H4 (cell line): ENCODE measurements at places on chromosomes 11 and 22. TPM values are rescaled to one million over a fixed set of nuclear protein-coding genes. Genes with fewer than 3 reads are reported as not detected.
A peak's percentile ranks its signal among the peaks of the same experiment; 100 is the strongest.

Gene ARSA
- 8.4 and 9.3 TPM in 2 replicates for total RNA-seq

Gene TNKS1BP1
- 12.6 and 18.2 TPM in 2 replicates for total RNA-seq

Gene TPBGL
- total RNA-seq = not detected in 2 replicates

Gene CYTH4
- 0.08 TPM in 1 of 2 replicates, not detected in the other for total RNA-seq

Gene TREH
- not detected in 2 replicates for total RNA-seq

- DNase-seq = no peak
Observed at GRCh38 chr11:17574141-17575091, 27.4 kb downstream of the OTOG start.

GRCh38 chr22:46079861-46080821 lies 70.2 kb upstream of the PPARA start:
- DNase-seq = peak; percentile 88

DNA sequence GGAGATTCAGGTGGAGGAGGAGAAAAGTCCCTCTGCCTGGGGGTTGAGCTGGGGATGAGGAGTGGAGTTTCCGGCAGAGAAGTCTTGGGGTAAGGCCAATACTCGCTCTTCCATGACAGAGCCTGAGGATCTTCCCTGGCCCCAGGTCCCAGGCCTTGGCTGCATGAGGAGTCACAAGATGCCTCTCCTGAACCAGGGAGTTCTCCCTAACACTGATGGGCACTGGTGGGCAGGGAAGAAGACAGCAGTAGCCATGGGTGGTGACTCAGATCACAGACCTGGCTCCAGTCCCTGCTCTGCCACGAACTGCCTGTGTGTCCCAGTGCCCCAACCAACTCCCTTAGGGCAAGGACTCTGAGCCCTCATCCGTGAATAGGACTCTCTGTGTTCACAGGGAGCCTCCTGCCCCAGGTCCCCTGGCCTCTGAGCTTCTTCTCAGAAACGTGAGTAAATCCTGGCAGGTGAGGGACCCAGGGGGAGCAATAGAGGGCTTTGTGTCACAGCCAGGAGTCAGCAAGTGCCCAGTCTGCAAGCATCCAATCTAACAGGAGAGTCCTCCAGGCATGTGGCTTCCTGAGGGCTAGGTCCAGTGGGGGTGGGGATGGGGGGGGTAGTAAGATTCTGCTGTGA lies 45.5 kb upstream of the FTH1 start:
- peak; percentile 47 for DNase-seq

DNA sequence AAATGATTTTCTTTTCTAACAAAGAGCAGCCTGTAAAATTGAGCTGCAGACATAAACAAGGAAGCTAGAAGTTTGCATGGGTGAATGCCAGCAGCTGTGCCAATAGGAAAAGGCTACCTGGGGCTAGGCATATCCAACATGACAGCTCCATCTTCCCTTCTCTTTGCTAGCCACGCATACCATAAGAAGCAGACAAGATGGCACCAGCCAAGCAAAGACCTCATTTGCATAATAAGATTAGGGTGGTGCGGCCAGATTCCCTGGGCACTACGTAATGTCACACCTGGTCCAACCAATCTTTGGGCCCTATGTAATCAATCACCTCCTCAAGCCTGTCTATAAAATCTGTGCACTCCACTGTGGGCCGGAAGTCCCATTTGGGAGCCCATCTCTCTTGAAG lies 108.3 kb downstream of the SWAP70 start:
- DNase-seq = no peak

GRCh38 chr11:100581318-100581717 lies 105.8 kb upstream of the ARHGAP42 start:
- DNase-seq = peak; percentile 41

DNA sequence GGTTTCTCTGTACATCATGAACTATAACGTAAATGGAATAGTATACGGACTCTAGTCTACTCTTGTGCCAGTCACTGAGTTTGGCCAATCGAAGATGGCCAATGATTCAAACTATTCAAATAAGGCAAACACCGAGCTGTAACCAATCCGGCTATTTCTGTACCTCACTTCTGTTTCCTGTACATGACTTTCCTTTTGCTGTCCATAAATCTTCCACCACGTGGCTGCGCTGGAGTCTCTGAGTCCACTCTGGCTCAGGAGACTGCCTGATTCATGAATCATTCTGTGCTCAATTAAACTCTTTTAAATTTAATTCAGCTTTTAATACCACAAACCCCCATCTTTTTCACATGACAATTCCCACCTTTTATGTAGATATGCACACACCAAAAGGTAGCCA lies 1.5 kb upstream of the JAML start:
- DNase-seq = no peak

GRCh38 chr11:78551066-78551465 lies 23.6 kb downstream of the NARS2 start:
- no peak for DNase-seq

- DNase-seq = no peak
Observed at GRCh38 chr11:33539751-33540150, 160.9 kb downstream of the C11orf91 start.
